ENCODE measurements at places on chromosomes 16 and 17. TPM values are rescaled to one million over a fixed set of nuclear protein-coding genes. Genes with fewer than 3 reads are reported as not detected.

DNA sequence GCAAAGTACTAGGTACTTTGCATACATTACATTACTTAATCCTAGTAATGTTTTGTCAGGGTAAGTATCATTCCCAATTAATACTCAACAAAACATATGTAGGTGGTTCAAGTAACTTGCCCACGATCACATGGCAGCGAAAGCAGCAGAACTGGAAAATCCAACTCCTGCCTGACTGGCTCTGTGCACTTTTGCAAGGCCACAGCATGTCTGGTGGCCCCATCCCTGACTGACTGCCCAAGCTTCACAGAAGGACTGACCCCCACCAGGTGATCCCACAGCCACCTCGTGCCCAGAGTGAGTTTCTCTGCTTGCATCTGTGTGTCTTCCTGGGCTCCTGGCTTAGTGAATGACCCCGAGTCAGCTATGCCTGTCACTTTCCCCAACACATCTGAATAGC is 11.4 kb downstream of the CNP start:
- DNase-seq: no peak

GRCh38 chr17:75738218-75738802 is 17.1 kb downstream of the ITGB4 start:
- DNase-seq: peak; percentile 74

DNA sequence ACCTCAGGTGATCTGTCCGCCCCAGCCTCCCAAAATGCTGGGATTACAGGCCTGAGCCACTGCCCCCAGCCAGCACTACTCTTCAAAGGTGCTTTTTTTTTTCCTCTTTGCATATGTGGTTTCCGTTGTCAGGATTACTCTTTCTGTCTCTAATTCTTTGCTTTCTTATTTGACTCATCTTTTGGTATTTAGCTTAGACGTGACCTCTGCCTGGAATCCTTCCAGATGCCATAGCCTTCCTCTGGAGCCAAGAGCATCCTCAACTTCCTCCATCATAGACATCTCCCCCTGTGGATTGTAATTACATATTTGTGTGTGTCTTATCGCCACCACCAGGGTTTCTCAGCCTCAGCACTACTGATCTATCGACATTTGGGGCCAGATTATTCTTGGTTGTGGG is 84.4 kb upstream of the XYLT1 start:
- DNase-seq: no peak

DNA sequence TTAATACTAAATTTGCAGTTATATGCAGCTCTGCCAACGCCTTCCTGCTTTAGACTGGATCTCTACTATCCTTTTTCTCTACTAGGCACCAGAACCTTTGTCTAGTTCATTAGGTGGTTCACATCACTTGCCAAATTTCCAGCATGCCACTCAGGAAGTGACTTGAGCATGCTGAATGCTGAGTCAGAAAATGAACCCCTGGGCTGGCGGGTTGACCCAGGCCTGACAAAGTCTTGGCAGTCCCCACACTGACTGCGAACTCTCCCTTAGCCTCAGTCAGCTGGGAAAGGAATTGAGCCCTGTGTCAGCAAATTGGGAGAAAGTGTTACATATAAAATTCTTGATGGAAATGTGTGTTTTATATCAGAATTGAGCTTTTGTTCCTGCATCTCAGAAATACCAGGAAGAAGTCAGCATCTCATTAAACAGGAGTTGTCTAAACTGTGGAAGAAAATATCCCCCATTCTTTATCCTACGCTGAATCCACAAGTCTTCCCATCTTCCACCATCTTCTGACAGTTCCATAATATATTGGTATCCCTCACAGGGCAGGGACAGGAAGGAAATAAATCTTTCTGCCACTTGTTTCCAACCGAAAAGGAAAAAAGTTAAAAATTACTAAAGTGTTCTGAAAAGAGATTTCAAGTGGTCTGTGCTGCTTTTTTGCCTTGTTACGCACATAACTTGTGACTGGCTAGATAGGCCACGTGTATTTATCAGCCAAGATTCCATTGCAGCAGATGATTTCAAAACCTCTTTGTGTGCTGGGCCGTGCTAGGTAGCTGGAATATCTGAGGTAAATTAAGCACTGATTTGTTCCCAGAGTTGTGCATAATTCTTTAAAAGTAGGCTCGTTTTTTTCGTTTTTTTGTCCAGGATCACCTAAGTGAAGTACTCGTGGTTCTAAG is 16.7 kb upstream of the SLC12A3 start:
- peak; percentile 25 for DNase-seq

DNA sequence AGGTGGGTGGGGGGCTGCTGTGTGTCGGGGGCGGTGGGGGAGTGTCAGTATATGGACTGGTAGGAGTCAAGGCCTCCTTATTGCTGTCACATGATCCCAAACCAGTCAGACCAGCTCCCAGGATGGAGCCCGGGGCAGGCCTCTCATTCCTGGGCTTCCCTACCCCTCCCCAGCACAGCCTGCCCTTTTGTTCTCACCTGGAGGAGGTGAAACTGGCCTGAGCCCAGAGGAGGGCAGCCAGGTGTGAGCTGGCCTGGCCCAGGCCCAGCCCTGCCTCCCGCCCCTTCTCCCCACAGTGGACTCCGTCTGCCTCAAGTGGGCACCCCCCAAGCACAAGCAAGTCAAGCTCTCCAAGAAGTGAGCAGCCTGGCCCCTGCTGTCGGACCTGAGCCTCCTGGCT is 4.6 kb downstream of the PRSS8 start:
- no peak for DNase-seq

- DNase-seq: no peak
These were observed 62.5 kb downstream of the RPH3AL start for GRCh38 chr17:290121-290521.

The GP2 gene
- not detected for total RNA-seq

The TPPP3 gene
- total RNA-seq: not detected

The CCL3 gene
- total RNA-seq: 230 TPM

The CEP95 gene
- 45.2 TPM for total RNA-seq

All from activated CD8-positive, alpha-beta T cell treated with anti-CD3 and anti-CD28 coated beads for 36 hours (primary cell).